ENCODE measurements at places on chromosomes 1 and 21.

GRCh38 chr1:231108516-231109302, 53.1 kb upstream of the TRIM67 start:
- DNase-seq = no peak

DNA sequence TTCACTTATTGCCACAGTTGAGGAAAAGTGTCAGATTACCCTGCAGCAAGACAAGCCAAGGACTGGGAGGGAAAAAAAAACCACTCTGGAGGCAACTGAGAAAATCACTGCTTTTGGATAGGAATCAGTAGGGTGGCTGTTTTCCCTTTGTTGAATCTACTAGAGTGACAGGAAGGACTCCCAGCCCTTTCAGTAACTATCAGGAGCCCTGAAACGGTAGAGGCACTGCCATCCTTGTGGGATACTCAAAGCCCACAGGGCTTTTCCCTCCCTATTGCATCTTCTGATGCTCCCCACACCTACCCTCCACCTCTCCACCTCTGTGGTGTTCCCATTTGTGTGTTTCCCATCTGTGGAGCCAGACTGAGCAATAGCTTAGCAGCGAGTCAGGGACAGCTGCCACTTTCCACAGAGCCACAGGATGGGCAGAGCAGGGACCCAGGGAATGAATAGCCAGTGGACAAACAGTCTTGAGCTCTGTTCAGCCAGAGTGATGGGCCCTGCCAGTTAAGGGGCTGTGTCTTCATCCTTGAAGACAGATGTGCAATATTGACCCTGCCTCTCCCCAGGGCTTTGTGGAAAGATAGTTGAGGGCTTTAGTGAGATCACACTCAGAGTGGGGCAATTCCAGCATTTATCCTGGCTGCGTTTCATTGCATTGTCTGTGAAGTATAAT, 13.9 kb downstream of the UBIAD1 start:
- DNase-seq = no peak

GRCh38 chr1:241271427-241271826, 85.6 kb downstream of the RGS7 start:
- no peak for DNase-seq

GRCh38 chr1:234776876-234777855, 167.2 kb upstream of the IRF2BP2 start:
- DNase-seq = no peak

DNA sequence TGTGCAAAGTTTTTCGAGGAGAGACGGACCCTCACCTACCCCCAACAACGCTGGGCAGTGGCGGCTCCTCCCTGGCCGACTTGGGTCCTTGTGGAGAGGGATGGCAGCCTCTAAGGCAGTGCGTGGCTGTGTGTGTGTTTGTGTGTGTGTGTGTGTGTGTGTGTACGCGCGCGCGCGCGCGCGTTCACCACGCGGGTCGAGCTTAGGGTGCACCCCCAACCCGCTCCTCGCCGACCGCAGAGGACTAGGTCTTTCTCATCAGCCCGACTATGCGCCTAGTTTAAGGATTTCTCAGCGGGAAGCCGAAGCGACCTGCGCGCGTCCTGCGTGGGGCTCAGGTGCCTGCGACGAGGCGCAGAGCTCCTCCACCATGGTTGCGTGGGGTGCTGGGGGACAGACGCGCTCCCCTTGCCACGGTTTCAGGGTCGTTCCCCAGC, 940 bp downstream of the SOX13 start:
- DNase-seq = no peak

DNA sequence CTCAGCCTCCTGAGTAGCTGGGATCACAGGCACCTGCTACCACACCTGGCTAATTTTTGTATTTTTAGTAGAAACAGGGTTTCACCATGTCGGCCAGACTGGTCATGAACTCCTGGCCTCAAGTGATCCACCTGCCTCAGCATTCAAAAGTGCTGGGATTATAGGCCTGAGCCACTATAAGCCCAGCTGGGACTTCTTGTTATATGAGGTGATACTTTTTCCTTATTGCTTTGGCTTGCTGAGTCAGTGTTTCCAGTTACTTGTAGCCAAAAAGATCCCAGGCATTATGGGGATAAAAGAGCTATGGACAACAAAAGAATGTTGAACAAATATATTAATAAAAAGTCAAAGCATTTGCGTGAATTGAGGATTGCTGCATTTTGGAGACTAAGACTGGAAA, 69.9 kb upstream of the LPGAT1 start:
- no peak for DNase-seq

DNA sequence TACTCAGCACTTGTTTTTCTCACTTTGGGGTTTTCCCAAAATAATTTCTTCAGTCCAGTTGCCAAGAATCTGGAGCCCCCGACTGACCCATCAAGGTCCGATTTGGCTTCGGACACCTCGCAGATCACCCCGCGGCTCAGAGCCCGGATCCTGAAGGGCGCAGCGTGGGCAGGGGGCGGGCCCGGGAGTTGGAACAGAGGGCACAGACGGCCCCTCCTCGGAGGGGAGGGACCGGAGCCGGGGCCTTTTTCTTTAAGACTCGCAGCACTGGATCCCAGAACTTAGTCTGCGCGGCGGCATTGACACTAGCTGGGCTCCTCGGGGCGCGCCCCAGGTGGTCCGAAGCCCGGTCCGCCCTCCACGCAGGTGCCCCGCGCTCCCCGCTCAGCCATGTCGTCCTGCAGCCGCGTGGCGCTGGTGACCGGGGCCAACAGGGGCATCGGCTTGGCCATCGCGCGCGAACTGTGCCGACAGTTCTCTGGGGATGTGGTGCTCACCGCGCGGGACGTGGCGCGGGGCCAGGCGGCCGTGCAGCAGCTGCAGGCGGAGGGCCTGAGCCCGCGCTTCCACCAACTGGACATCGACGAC, at the start of gene CBR3:
TSS of gene CBR3 (plus strand) at position 277 of the 588 bp plus-strand sequence. CDS start at position 391, 114 bp downstream.
- DNase-seq = no peak

GRCh38 chr1:238767321-238767720, 619.0 kb upstream of the CHRM3 start:
- no peak for DNase-seq

GRCh38 chr1:21641967-21642739, 27.0 kb downstream of the RAP1GAP start:
- DNase-seq = no peak

DNA sequence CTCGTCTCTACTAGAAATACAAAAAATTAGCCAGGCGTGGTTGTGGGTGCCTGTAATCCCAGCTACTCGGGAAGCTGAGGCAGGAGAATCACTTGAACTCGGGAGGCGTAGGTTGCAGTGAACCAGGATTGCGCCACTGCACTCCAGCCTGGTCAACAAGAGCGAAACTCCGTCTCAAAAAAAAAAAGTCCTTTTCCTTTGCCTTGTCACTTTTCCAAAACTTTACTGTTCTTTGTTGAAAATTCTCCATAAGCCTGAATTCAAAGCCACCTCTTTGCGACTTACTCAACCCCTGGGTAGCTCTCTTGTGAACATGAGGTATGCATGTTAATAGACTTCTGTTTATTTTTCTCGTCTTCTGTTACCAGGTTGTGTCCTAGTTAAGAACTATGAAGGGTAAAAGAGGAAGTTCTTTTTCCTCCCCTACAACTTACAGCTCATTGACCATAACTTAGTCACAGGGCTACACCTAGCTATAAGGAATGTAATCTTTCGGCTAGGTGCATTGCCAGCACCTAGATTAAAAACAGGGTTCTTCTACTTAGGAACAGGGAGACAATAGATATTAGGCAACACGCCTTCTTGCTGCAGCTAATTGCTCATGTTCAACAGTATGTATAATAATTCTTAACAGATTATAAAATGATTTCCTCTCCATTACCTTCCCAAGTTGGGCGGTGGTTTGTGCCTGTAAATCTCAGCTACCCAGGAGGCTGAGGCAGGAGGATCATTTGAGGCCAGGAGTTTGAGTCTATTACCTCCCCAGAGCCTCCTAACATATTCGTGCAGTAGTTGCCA, 40.9 kb downstream of the PTAFR start:
- DNase-seq = no peak

DNA sequence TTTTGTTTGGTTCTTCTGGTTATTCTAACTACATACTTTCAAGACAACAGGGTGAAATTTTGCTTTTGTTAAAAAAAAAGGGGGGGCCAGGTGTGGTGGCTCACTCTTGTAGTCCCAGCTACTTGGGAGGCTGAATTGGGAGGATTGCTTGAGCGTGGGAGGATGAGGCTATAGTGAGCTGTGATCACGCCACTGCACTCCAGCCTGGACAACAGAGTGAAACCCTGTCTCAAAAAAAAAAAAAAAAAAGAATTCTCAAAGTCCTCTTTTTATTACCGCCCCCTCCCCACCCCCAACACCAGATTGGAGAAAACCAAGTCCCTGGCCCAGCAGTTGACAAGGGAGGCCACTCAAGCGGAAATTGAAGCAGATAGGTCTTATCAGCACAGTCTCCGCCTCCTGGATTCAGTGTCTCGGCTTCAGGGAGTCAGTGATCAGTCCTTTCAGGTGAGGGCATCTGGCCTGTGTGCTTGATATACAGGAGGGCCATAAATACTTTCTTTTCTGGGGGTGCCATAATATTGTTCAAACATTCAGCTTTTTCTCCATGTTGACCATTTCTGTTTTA, 50.2 kb downstream of the LAMC2 start:
- DNase-seq = no peak

GRCh38 chr1:234091876-234092275, 187.4 kb downstream of the SLC35F3 start:
- DNase-seq = no peak

DNA sequence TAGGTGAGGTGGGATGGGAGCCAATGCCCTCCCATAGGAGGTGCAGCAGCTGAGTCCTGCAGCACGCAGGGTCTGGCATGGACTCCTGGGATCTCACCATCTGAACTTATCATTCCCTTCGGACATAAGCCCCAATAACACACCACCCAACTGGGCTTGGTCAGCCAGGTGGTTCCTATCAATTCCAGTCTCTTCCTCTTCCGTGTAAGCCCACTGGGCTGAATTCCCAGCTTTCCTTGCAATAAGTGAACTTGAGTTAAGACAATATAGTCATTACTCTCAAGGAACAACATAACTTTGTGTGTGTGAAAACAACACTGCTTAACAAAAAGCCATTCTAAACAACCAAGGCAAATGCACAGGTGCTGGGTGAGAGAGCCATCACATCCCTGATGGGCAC, 86.6 kb upstream of the EDN2 start:
- no peak for DNase-seq

DNA sequence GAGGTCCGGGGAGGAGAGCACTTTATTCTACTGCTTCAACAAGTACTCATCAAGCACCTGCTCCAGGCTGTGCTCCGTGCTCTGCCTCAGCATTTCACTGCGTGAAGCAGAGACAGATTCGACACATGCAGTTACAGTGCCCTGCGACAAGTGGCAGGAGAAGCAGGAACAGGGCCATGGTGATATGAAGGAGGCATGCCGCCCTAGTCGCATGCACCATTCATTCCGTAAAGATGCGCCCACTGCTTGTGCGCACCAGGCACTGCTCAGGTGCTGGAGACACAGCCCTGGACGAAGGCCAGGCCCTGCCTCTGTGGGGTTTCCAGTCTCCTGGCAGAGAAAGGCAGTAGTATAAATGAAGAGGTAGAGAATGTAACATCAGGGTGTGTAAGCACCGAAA, 206.6 kb downstream of the HIVEP3 start:
- DNase-seq = no peak

DNA sequence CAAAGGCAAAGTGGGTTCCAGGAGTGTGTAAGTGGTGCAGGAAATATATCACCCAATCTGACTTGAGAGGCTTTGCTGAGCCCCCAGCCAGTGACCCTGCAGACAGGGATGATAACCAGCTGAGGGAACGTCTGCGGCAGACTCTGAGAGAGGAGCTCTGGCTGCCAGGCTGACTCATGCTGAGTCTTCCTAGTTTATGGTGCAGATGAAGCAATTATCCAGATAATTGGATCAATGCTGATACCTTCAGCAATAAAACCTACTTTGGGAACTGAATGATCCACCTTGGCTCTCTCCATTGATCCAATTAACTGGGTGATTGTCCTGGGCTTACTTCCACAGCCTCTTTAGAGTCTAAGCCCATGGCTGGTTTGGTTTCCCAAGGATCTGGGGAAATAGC, 7.3 kb downstream of the C8B start:
- no peak for DNase-seq

DNA sequence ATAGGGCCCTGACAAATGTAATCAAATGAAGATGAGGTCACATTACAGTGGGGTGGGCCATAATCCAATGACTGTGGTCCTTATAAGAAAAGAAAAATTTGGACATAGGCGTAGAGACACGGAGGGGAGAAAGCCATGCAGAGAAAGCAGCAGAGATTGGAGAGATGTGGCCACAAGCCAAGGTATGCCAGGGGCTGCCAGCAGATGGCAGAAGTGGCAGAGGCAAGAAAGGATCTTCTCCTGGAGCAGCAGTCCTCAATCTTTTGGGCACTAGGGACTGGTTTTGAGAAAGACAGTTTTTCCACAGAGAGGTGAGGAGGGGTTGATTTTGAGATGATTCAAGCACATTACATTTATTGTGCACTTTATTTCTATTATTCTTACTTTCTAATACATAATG, 355.1 kb downstream of the NPHP4 start:
- no peak for DNase-seq

- no peak for DNase-seq
Observed at GRCh38 chr1:8170059-8170835, 144.1 kb upstream of the ERRFI1 start.

DNA sequence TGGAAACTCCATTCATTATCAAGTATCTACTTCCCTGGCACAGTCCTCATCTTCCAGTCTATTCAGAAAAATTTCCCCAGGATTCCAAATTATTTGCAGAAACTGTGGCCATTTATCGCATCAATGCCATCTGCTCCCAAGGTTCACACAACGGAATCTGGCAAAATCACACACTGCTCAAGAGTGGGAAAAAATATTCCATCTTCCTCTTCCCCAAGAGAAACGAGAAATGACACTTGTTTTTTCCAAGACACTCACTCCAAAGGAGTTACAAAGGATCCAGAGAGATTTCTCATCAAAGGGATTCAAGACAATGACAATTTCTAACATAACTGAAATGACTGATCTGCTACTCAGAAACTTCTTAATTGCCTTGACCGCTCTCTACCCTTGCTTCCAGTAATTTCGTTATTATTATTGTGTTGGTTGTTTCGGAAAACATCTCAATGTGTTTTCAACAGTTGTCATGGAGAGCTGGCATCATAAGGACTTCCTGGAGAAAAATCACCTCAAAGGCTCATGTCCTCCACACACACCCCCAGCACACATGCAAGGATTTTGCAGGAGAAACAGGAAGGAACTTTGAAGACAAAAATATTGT, 128.0 kb downstream of the PSMG1 start:
- no peak for DNase-seq

- no peak for DNase-seq
Observed at GRCh38 chr1:155285063-155285462, 7.8 kb downstream of the HCN3 start.

DNA sequence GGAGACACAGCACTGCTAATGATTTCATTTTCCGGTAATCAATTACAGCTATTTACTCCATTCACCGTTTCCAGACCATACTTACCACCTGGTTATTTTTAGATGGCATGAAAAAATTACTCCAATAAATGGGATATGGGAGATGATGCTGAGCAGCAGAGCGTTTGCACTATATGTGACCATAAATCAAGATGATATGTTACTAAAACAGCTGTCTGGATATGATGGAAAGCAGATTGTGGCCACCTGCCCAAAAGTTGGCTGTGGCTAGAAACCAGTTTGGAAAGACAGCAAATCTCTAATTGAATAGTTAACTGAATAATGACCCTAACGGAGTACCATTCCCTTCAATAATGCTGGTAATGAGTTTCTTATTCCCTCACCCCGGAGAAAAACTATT, 22.5 kb upstream of the KCTD3 start:
- DNase-seq = no peak

All from NCI-H2171 (cell line).